ENCODE measurements at places on chromosomes 12 and 14. TPM values are rescaled to one million over a fixed set of nuclear protein-coding genes. Genes with fewer than 3 reads are reported as not detected.

Gene LYZ
- total RNA-seq, result not detected

Gene PDZRN4
- total RNA-seq, result not detected

Gene RIMBP2
- not detected for total RNA-seq

Gene IGF1
- not detected for total RNA-seq

Gene CLEC6A
- not detected for total RNA-seq

Gene LGMN
- total RNA-seq, result 13.3 TPM
